Right lobe of liver (tissue), 6 donors: ENCODE measurements at places on chromosomes 11 and 22. TPM values are rescaled to one million over a fixed set of nuclear protein-coding genes. Genes with fewer than 3 reads are reported as not detected.

ATL3 gene
- 33.1 TPM for total RNA-seq

MMP27 gene
- total RNA-seq = not detected

PAMR1 gene
- total RNA-seq = 2.2 TPM

DNA sequence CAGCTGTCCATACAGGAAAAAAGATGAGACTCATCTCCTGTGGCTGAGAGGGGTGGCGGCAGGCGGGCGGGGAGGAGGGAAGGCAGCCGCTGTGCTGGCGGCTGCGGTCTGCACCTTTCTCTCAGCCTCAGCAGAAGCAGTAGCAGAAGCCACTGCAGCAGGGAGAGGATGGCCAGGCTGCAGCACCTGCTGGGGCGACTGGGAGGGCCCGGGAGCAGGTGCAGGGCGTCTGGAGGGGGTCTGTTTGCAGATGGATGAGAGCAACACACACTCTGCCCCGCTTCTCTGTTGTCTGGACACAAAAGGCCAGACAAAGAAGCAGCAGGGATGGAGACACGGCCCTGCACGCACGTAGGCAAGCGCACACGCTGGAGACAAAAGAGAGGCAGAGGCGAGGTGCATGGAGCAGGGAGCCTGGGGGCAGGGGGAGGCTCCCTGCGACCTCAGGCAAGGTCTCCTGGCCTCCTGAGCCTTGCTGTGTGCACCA, 9.3 kb upstream of the MIAT start:
- DNase-seq = peak; percentile 26

- DNase-seq = no peak
These were observed 27.6 kb downstream of the SCN4B start for GRCh38 chr11:118124929-118125535.

GRCh38 chr11:33658195-33658900, 42.3 kb downstream of the C11orf91 start:
- DNase-seq = no peak
